Common myeloid progenitor, CD34-positive (primary cell): ENCODE measurements at places on chromosomes 5 and 9.

DNA sequence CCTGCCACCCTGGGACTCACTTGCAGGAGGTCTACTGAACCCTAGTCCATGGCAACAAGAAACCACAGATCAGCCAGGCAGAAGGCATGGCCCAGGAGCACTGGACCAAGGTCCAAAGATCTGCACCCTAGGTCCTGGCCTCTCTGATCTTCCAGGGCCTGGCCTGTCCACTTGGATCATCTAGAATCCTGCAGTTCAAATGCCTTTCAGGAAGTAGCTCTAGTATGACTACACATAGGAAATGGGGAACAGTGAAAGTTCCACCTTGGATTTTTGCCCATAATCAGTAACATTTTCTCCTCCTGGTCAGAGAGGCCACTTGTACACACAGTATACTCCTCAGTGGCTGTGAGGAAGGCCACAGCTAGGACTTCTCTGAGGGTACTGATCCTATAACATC lies 11.5 kb downstream of the ANXA6 start:
- H3K4me1 ChIP-seq: peaks cover 69% of the 10 kb centered on the region
- DNase-seq: no peak
- no peak overlapping the region for H3K4me3 ChIP-seq
- H3K36me3 ChIP-seq: peaks cover 10% of the 10 kb centered on the region
- no peaks in the 10 kb centered on the region for H3K27me3 ChIP-seq
- no peak overlapping the region for H3K27ac ChIP-seq

- no peak overlapping the region for H3K4me3 ChIP-seq
- no peak for DNase-seq
- H3K27ac ChIP-seq: no peak overlapping the region
- H3K27me3 ChIP-seq: no peaks in the 10 kb centered on the region
- no peaks in the 10 kb centered on the region for H3K4me1 ChIP-seq
- H3K36me3 ChIP-seq: no peaks in the 10 kb centered on the region
Measured at GRCh38 chr5:146041180-146041789, 64.1 kb downstream of the PLAC8L1 start.

DNA sequence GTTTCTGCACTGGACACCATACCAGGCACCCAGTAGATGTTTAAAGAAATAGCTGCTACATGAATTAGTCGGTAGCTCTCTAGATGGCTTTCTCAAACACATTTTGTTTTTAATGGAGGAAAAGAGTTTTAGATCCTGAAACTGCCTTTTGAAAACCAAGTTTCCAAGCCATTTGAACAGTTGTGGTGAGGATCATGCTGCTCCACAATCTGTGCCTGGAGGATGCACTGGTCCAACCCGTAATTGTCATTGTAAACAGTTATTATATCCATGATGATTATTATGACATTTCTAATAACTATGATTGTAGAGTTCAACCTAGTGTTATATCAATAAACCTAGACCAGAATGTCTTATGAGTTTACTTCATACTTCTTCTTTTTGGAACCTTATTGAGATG lies 35.9 kb upstream of the ZFAND5 start:
- no peak overlapping the region for H3K4me3 ChIP-seq
- no peak for DNase-seq
- H3K27ac ChIP-seq: no peak overlapping the region

GRCh38 chr9:70263421-70263820 lies 4.6 kb downstream of the SMC5 start:
- H3K27me3 ChIP-seq: no peaks in the 10 kb centered on the region
- peaks cover 23% of the 10 kb centered on the region for H3K36me3 ChIP-seq
- peaks cover 23% of the 10 kb centered on the region for H3K4me1 ChIP-seq
- no peak for DNase-seq
- H3K27ac ChIP-seq: no peak overlapping the region
- no peak overlapping the region for H3K4me3 ChIP-seq

- no peak overlapping the region for H3K4me3 ChIP-seq
- H3K4me1 ChIP-seq: no peaks in the 10 kb centered on the region
- H3K36me3 ChIP-seq: no peaks in the 10 kb centered on the region
- DNase-seq: no peak
- no peak overlapping the region for H3K27ac ChIP-seq
Measured at GRCh38 chr5:73764996-73765395, 139.0 kb downstream of the ARHGEF28 start.
